ENCODE measurements at places on chromosomes 16 and 17.
A peak's percentile ranks its signal among the peaks of the same experiment; 100 is the strongest.

DNA sequence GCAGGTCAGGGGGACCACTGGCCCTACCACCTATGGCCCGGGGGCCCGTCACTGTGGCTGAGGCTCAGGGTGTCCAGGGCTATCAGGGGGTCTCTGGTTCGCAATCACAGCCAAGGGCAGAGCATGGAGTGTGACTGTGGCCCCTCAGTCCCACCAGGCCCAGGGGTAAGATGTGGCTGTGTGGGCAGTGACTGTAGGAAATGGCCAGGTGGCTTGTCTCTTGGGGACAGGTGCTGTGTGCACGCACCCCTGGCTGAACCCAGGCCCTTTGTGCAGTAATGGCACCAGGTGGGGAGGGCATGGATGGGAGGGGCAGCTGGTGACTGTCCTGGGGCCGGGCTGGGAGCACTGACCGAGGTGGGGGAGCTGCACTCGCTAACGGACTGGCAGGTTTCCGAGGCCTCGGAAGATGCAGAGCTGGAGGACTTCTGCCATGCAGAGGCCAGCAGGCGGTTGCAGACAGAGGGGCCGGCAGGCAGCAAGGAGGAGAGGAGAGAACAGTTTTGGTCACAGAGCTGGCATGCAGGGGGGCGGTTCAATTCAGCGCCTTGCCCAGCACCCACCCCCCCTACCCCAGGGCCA is 18.8 kb downstream of the IL34 start:
- no peak for DNase-seq

GRCh38 chr16:8866118-8866883 is 2.5 kb downstream of the CARHSP1 start:
- peak; percentile 55 for DNase-seq

- peak; percentile 42 for DNase-seq
These were observed 60.2 kb downstream of the WSB1 start for GRCh38 chr17:27354051-27354490.

- DNase-seq: no peak
These were observed 21.1 kb upstream of the SSTR5 start for GRCh38 chr16:1051446-1051845.

- DNase-seq: no peak
These were observed 129.6 kb upstream of the CDH13 start for GRCh38 chr16:82497139-82497538.

- DNase-seq: no peak
These were observed 3.0 kb downstream of the PRR35 start for GRCh38 chr16:563072-563644.

DNA sequence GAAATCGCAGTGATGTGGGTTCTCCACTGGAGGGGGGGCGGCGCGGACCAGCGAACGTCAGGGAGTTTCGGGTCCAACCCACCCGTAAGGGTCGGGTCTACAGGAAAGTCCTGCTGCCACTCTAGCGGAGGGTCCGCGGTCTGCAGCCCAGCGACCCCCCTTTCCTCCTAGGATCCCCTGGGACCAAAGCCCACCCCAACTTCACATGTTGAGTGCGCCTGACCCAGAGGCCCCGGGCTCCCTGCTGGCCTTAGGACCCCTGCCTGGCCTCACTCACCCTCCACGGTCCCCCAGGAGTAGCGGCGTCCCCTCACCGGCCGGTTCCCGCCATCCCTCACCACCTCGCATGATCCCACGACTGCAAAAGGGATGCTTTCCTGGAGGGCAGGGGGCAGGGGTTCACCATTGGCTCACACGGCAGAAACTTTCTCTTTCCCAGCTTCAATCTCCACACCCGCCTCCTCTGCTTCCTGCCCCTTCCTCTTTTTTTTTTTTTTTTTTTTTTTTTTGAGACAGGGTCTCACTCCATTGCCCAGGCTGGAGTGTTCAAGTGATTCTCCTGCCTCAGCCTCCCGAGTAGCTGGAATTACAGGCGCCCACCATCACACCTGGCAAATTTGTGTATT is 3.1 kb downstream of the SEPTIN1 start:
- DNase-seq: no peak

DNA sequence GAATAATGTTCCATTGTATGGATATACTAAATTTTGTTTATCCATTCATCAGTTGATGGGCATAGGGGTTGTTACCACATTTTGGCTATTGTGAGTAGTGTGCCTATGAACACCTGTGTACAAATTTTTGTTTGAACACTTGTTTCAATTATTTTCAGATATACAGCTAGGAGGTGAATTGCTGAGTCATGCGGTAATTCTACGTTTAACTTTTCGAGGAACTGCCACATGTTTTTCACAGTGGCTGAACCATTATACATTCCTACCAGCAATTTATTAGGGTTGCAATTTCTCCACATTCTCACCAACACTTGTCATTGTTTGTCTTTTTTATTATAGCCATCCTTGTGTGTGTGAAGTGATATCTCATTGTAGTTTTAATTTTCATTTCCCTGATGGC is 75.6 kb downstream of the AKAP1 start:
- DNase-seq: no peak

DNA sequence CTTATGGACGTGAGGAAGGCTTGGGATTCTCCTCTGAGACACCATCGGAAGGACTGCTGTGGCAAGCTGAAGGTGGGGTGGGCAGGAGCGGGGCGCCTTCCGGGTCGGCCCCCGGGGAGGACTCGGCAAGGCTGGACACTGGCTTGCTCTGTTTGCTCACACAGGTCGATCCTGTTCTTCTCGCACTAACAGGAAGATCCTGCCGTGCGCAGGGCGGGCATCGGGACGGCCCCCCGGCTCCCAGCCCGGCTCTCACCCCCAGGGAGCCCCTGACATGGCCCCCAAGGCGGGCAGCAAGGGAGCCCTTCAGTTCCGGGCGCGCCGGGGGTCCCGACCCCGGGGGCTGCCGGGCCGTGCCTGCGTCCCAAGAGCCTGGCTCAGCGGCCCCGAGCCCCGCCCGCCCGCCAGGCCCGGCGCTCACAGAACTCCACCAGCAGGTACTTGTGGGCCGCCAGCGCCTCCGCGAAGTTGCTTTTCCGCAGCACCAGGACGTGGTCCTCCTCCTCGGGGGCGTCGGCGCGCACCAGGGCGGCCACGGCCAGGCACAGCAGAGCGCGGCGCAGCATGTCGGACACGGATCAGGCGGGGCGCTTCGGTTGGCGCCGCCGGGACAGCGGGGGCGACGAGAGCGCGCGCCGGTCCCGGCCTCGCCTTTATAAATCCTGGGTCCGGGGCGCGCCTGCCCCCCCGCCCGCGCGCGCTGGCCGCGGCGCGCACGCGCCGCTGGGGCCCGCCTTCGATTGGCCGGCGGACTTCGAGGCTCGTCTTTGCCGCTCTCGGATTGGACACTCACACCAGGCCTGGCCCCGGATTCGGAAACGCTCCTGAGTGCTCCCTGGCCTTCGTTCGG is at the start of gene P4HB:
Gene P4HB, minus strand, starts transcription at position 630 of the 850 bp plus-strand sequence. Its CDS starts 64 bp downstream, at position 566.
- no peak for DNase-seq

- DNase-seq: no peak
These were observed 53.1 kb downstream of the MRC2 start for GRCh38 chr17:62680541-62681052.
